Activated naive CD4-positive, alpha-beta T cell (primary cell): ENCODE measurements at places on chromosomes 16 and 17.

GRCh38 chr16:86198206-86199118 lies 299.5 kb downstream of the IRF8 start:
- no peak for DNase-seq

- peak; percentile 74 for DNase-seq
These were observed 7.0 kb downstream of the MPP2 start for GRCh38 chr17:43900183-43900857.

DNA sequence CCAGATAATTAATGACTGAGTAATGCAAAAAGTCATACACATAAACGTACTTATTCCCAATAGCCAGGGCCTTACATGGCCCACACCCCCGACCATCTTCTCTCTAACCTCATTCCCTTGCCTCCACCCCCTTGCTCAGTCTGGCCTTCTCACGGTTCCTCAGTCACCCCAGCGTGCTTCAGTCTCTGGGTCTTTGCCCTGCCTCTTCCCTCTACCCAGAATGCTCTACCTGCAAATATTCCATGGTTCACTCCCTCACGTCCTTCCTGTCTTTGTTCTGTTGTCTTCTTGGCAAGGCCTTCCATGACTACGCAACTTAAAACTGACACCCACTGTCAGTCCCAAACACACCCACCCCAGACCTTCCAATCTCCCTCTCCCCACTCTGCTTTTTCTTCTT lies 468.3 kb downstream of the GRIN2A start:
- DNase-seq: no peak

DNA sequence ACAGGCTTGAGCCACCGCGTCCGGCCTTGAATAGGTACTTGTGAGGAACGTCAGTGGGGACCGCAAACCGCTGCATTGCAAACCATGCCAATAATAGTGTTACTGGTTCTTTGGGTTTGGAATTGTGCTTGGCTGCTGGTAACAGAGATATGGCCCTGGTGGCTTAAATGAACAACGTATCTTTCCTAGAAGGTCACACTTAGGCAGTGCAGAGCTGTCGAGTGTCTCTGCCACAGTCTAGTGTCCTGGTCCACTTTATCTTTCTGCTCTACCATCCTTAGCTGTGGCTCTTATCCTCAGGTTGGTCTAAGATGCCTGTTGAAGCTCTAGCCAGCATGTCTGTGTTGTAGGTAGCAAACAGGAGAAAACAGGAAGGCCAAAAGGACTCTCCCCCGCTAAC lies 262.1 kb downstream of the SNX29 start:
- no peak for DNase-seq

GRCh38 chr17:3802461-3803307 lies 1.7 kb upstream of the ITGAE start:
- DNase-seq: no peak

DNA sequence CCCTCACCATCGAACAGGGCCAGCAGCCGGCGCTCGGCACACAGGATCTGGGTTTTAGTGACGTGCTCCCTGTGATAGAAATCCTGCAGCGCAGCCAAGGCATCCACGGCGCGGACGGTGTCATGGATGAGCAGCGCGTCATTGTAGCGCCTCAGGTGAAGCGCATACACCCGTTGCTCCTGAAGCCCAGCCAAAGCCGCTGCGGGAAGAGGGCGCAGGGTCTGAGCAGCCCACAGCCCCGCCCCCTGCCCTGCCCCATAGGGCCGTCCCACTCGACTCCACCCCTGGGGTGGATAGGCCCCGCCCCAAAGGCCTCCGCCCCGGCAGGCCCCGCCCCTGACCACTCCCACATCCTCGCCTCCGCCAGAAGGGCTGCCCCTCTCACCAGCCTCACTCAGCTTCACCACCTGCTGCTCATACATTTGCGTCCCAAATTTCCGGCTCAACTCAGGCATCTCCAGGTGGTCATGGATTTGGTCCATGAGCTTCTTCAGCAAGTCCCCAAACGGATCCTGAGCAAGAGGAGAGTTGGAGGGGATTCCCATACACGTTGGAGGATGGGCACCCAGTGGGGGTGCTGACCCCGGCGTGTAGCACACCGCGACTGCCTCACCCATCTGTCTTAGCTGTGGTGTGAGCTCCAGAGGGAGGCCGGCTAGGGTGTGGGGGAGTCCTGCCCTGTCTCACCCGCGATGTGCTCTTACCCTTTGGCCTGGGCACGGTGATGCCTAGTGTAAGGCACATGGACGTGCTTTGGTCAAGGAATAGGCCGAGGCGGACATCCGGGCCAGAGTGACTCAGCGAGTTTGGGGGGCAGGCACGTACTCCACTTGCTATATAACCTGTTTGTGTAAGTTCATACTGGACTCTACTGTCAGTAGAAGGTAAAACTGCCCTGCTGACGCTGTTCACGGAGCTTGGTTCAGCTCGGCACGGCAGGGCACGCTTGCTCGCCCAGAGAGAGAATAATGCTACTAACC lies 4.6 kb downstream of the DHX58 start:
- DNase-seq: peak; percentile 89

- DNase-seq: no peak
These were observed 5.7 kb downstream of the NUDT16L1 start for GRCh38 chr16:4699046-4699556.

DNA sequence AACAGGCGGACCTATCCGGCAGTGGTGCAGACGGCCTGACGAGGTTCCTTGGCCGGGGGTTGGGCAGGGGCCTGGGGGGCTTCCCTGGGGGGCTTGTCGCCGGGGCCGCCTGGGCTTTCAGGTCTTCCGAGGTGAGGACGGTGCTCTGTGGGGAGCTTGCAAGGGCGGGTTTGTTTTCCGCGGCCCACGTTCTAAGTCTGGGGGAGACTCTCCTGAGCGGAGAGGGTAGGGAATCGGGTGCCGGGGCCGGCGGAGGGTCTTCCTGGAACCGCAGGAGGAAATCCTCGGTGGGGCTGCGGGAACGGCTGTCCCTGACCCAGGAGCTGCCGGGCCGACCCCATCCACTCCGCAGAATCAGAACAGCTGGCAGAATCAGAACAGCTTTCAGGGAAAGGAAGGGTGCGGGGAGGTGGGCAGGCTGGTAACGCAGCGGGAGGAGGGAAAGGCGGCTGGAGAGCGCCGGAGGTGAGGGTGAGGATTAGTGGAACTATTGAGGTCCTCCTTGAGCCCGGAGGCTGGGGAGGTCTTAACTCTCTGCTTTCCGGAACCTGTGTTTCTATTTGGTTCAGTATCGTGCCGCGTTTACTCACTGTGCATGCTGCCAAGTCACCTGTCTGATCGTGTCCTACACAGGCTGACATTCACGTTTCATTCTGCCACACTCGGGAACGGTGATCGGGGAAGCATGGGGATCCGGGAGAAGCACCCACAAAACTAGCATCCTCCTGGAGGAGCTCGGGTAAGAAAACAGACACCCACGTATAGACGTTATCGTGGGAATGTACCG lies 28.9 kb downstream of the CPSF4L start:
- no peak for DNase-seq

DNA sequence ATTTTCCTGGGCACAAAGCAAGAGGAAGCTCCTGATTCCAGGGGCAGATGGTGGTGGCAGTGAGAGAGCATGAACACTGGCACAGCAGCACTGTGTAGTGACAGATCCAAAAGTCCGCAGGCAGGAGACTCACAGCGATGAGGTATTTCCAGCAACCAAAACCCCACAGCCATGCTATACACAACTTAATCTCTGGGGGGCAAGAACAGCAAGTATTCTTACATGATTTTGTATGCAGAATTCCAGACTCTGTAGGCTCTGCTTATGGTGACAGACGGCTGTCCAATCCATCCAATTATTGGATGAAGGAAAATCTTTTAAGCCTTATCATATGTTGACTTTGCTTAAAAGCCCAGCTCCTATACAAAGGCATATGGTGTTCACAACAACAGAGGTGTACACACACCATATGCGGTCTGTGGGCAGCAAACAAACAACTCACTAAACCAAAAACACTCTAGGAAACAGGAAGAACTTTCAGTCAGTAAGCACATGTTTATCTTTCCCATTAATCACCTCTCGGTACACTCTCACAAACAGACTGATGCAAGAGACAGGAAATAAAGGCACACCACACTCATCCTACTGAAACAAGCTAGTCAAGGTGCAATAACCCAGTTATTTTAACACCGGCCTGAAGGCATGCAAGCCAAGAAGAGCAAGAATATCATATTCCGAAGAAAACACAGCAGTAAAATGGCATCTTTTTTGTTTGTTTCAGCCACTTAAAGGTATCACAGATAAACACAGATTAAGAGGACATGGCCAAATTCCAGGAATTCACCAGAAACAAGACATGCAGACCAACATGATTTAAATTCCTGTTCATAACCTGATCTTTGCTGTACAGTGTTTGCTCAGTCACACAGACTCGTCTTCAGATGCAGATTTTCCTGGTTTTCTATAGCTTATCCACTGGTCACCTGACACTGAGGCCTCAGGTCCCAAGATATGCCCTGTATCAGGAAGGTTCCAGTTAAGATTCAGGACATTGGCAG lies 47.8 kb downstream of the ERN1 start:
- no peak for DNase-seq

DNA sequence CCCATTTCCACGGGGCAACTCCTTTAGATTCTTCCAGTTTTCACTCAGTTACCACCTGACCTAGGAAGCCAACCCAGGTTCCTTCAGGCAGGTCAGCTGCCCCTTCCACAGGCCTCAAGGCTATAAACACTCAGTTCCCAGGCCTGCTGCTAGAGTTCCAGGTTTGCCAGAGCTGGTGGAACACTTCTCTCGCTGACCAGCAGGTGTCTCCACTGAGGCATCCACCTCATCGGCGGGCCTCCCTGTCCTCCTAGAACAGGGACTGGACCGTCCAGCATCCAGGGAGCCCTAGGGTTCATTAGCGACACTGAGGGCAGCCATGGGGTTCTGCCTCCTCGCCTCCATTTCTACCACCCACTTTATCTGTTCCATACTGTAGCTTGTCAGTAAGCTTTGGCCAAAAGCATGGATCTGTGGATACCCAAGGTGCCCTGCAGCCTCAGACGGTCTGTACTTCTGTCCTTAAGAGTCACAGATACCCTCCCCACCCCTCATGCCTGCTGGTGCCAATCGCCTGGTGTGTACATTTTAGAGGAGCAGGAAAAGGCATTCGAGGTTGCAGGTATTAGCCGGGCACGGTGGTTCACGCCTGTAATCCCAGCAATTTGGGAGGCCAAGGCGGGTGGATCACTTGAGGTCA lies 29.0 kb downstream of the PIMREG start:
- peak; percentile 20 for DNase-seq

- no peak for DNase-seq
These were observed 21.0 kb downstream of the PDIA2 start for GRCh38 chr16:303760-304505.

DNA sequence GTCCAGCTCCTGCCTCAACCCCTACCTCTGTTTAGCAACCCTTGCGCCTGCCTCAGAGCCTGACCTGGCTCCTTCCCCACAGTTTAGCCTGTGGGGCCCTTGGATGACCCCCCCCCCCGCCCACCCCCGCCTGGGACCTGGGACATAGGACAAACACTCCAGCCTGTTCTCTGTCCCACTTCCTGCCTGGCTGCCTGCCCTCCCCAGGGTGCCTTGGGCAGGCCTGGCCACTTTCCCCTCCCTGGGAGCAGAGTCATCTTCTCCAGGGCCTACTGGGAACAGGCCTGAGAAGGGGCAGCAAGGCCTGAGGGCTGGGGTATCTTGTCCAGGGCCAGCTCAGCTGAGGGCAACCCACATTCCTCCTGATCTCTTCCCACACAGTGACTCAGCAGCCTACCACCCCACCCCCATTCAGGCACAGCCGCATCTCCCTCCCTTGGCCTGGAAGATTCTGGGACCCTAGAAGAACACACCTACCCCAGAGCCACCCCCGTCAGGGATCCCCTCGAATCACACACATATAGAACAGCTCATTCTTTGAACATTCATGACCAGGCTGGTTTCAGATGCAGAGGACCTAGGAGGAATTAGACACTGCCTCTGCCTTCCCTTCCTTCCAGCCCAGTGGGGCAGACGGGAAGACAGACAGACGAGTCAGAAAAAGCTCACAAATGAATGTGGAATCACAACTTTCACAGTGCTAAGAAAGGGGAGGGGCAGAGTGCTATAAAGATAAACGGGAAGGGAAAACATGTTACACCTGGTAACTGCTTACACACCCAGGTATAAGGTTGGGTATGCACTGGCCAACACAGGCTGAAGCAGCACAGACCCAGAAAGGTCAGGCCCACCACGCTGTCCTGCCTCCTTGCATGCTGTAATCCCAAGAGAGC lies 6.0 kb downstream of the FHOD1 start:
- DNase-seq: no peak

DNA sequence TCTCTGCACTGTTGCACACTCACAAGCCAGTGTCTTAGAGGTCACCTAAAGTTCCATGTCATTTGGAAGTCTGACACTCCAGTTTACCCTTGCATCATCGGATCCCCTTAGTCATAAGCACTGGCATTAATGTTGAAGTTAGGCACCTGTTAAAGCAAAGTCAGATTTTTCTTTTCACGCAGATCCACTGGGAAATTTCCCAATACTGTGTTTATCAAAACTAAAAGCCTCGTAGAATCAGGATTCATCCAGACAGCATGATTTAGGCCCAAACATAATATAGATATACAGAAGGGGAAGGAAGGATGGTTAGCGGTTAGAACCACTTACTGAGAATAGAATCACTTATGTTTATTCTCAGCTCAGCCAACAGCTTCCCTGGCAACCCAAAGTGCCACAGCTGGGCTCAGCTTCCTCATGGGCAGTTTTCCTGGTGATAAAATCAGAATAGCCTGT lies 30.1 kb upstream of the HAPSTR1 start:
- no peak for DNase-seq

GRCh38 chr17:74466111-74466827 lies at the start of gene CD300A:
Gene CD300A, plus strand, starts transcription at chr17:74466634. Its CDS starts 70 bp downstream, at chr17:74466704.
- no peak for DNase-seq

- DNase-seq: no peak
These were observed 364.1 kb upstream of the ASIC2 start for GRCh38 chr17:33657181-33657580.

- DNase-seq: no peak
These were observed 37.1 kb downstream of the DNAH2 start for GRCh38 chr17:7754656-7755055.

DNA sequence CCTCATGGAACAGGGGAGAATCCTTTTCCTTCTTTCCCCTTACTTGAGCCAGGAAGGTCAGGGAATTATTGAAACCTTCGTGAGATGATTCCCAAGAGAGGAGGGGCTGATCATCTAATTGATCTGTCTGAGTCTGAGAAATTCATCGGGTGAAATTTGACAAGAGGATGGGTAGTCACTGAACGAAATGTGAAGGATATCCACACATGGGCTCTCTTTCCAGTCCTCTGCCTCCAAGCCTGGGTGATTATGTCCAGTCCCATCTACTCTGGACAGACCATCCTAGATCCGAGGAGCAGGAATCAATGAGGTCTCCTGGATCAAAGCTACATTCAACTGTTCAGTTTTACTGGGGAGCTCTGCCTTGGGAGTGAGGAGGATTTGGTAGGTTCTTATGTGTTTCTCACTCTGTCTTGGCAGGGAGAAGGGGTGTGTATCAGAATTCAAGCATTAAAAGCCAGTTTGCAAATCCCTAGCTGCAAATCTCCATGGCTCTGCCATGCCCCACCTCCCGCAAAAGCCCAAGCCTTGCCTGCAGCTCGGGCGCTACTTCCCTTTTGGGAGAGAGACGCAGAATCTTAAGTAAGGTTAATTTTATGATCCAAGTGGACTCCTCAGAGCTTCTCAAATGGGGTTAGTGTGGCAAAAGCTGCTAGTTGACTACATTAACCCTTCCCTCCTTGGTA lies 47.1 kb upstream of the TEKT3 start:
- DNase-seq: no peak
